ENCODE measurements at places on chromosomes 6 and 20.
A peak's percentile ranks its signal among the peaks of the same experiment; 100 is the strongest.

DNA sequence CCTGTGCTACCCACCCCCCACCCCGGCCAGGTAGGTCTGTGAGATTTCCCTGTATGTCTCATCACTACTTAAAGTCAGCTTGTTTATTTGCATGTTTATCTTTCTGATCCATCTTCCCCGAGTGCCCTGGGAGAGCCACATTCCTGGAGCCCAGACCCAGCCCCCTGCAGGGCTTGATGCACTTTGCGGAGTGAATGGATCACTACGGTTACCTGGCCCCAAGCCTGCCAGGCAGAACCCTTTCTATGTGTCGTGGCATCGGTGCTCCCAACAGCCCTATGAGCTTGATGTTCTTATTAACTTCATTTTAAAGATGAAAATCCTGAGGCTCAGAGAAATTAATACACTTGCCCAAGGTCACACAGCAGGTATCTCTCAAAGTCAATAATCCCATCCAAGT, 13.6 kb upstream of the SLCO4A1 start:
- H3K4me3 ChIP-seq: peak overlapping the region; percentile 32
- peak; percentile 35 for DNase-seq
- H3K27ac ChIP-seq: no peak overlapping the region
- H3K4me1 ChIP-seq: peaks cover 13% of the 10 kb centered on the region

- H3K27ac ChIP-seq: peak overlapping the region; percentile 58
- H3K27me3 ChIP-seq: no peaks in the 10 kb centered on the region
- DNase-seq: peak; percentile 8
- H3K4me1 ChIP-seq: peaks cover 27% of the 10 kb centered on the region
Measured at GRCh38 chr6:5403609-5404008, 142.3 kb downstream of the FARS2 start.

DNA sequence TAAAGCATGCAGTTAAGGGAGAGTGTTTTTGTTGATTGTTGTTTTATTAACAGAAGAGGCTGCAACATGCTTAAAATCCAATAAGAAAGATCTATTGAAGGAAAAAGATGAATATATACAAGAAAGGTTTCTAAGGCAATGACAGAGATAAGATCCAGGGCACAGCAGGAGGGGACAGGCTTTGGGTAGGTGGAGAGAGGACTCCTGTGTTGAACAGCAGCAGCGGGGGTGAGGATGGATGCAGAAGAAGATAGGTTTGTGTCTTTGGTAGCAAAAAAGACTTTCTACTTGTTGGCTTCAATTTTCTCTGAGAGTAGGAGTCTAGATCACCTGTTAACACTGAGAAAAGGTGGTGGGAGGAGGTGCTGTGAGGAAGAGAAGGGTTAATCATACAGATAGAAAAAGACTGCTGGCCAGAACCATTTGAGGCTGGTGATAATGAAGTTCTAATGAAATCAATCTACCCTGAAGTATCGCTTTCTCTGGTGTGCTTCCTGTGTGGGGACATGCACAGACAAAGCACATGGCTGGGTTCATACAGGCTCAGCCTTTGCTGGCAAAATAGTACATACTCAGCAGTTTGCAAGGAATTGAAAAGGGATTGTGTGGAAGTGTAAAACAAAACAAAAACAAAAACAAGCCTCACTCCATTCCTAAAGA, 17.2 kb upstream of the DST start:
- no peak overlapping the region for H3K4me3 ChIP-seq
- peaks cover 54% of the 10 kb centered on the region for H3K36me3 ChIP-seq
- peak overlapping the region; percentile 61 for H3K27ac ChIP-seq
- peaks cover 88% of the 10 kb centered on the region for H3K4me1 ChIP-seq

- no peak overlapping the region for H3K27ac ChIP-seq
- no peaks in the 10 kb centered on the region for H3K27me3 ChIP-seq
- no peak for DNase-seq
- no peak overlapping the region for H3K4me3 ChIP-seq
Measured at GRCh38 chr20:58300321-58300720, 9.2 kb upstream of the RAB22A start.

- peaks cover 21% of the 10 kb centered on the region for H3K36me3 ChIP-seq
- H3K27me3 ChIP-seq: no peaks in the 10 kb centered on the region
- no peaks in the 10 kb centered on the region for H3K4me1 ChIP-seq
- DNase-seq: no peak
Measured at GRCh38 chr6:128290221-128290620, 230.2 kb downstream of the PTPRK start.

- peaks cover 11% of the 10 kb centered on the region for H3K4me1 ChIP-seq
- H3K27me3 ChIP-seq: peaks cover 2% of the 10 kb centered on the region
- H3K27ac ChIP-seq: no peak overlapping the region
- DNase-seq: no peak
- H3K36me3 ChIP-seq: no peaks in the 10 kb centered on the region
Measured at GRCh38 chr6:13044390-13044789, 283.9 kb downstream of the TBC1D7 start.

GRCh38 chr6:75299801-75300530, 15.4 kb upstream of the TMEM30A start:
- H3K27me3 ChIP-seq: no peaks in the 10 kb centered on the region
- peaks cover 6% of the 10 kb centered on the region for H3K4me1 ChIP-seq
- H3K36me3 ChIP-seq: no peaks in the 10 kb centered on the region
- no peak overlapping the region for H3K4me3 ChIP-seq

- H3K4me1 ChIP-seq: no peaks in the 10 kb centered on the region
- no peak for DNase-seq
- H3K4me3 ChIP-seq: no peak overlapping the region
Measured at GRCh38 chr6:1054653-1055014, 257.3 kb upstream of the FOXQ1 start.

DNA sequence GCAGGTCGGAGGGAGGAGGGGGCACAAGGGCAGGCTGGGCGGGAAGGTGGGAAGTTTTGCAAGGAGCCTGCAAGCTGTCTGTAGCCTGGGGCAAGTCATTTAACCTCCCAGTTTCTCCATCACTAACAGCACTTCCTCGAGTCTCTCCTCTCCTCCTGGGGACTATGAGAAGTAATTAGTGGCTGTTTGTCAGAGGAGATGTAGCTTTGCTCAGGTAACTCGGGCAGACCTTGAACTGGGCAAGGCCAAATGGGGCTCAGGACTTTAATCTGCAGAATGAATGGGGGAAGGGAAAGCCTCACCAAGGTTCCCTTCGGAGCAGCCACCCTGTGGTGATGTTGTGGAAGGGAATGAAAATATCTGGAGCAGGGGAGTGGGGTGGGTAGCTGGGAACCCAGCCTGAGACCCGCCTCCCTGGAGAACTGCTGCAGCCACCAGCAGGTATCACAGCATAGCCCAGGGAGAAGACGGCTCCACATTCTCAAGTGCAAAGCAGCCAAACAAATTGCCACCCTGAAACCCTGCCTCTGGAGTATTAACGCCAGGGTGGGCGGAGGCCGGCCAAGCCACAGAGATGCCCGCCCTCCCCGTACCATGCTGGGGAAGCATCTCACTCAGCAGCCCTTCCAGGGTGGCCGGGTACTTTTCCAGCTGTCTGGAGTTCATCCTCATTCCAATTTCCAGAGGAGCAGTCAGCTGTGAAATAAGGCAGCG, 6.1 kb upstream of the LEMD2 start:
- DNase-seq: no peak
- H3K4me3 ChIP-seq: no peak overlapping the region
- peaks cover 30% of the 10 kb centered on the region for H3K27me3 ChIP-seq
- no peak overlapping the region for H3K27ac ChIP-seq
- H3K36me3 ChIP-seq: no peaks in the 10 kb centered on the region

- H3K27me3 ChIP-seq: no peaks in the 10 kb centered on the region
- H3K4me1 ChIP-seq: peaks cover 18% of the 10 kb centered on the region
- no peak for DNase-seq
- H3K36me3 ChIP-seq: peaks cover 12% of the 10 kb centered on the region
Measured at GRCh38 chr20:58286729-58287128, 22.8 kb upstream of the RAB22A start.

- no peaks in the 10 kb centered on the region for H3K27me3 ChIP-seq
- no peak for DNase-seq
- no peak overlapping the region for H3K27ac ChIP-seq
- no peaks in the 10 kb centered on the region for H3K36me3 ChIP-seq
- no peak overlapping the region for H3K4me3 ChIP-seq
Measured at GRCh38 chr20:6857927-6858326, 90.4 kb downstream of the BMP2 start.

GRCh38 chr6:166420351-166420750, 37.6 kb upstream of the MPC1 start:
- no peak for DNase-seq
- H3K4me3 ChIP-seq: no peak overlapping the region
- H3K27ac ChIP-seq: no peak overlapping the region
- H3K27me3 ChIP-seq: no peaks in the 10 kb centered on the region

- H3K27me3 ChIP-seq: peaks cover 10% of the 10 kb centered on the region
- H3K4me3 ChIP-seq: no peak overlapping the region
- DNase-seq: peak; percentile 12
- peaks cover 21% of the 10 kb centered on the region for H3K4me1 ChIP-seq
Measured at GRCh38 chr6:134065706-134066105, 13.3 kb upstream of the SLC2A12 start.

DNA sequence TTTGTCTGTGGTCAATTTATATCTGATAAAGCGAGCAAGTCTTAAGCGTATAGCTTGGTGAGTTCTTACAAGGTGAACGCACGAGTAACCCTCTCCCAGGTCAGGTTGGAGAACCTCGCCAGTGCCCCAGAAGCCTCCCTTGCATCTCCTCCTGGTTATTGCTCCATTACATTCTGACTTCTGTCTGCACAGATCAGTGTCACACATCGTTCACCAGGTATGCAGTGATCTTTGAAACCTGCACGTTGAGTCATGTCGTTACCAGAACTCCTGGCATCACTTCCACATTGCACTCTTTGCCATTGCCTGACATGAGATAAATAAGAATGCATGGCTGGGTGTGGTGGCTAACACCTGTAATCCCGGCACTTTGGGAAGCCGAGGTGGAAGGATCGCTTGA, 44.2 kb downstream of the AKAP12 start:
- DNase-seq: no peak
- peaks cover 10% of the 10 kb centered on the region for H3K27me3 ChIP-seq
- peaks cover 13% of the 10 kb centered on the region for H3K4me1 ChIP-seq
- peak overlapping the region; percentile 75 for H3K4me3 ChIP-seq

- no peak overlapping the region for H3K4me3 ChIP-seq
- peaks cover 12% of the 10 kb centered on the region for H3K4me1 ChIP-seq
- no peak for DNase-seq
Measured at GRCh38 chr6:13338038-13338437, 9.7 kb upstream of the TBC1D7 start.

GRCh38 chr6:129498950-129499842, 210.8 kb downstream of the ARHGAP18 start:
- peak; percentile 62 for DNase-seq
- peaks cover 22% of the 10 kb centered on the region for H3K36me3 ChIP-seq
- H3K4me3 ChIP-seq: peak overlapping the region; percentile 79
- peaks cover 1% of the 10 kb centered on the region for H3K27me3 ChIP-seq
- H3K27ac ChIP-seq: peak overlapping the region; percentile 88
- H3K4me1 ChIP-seq: peaks cover 87% of the 10 kb centered on the region

- H3K27me3 ChIP-seq: peaks cover 36% of the 10 kb centered on the region
- no peak overlapping the region for H3K27ac ChIP-seq
- no peak overlapping the region for H3K4me3 ChIP-seq
- H3K4me1 ChIP-seq: no peaks in the 10 kb centered on the region
- H3K36me3 ChIP-seq: no peaks in the 10 kb centered on the region
Measured at GRCh38 chr6:29916741-29917140, 25.6 kb upstream of the HLA-A start.

- no peak overlapping the region for H3K27ac ChIP-seq
- H3K36me3 ChIP-seq: no peaks in the 10 kb centered on the region
- no peak overlapping the region for H3K4me3 ChIP-seq
- no peaks in the 10 kb centered on the region for H3K4me1 ChIP-seq
Measured at GRCh38 chr20:20446425-20447015, 78.6 kb downstream of the INSM1 start.

DNA sequence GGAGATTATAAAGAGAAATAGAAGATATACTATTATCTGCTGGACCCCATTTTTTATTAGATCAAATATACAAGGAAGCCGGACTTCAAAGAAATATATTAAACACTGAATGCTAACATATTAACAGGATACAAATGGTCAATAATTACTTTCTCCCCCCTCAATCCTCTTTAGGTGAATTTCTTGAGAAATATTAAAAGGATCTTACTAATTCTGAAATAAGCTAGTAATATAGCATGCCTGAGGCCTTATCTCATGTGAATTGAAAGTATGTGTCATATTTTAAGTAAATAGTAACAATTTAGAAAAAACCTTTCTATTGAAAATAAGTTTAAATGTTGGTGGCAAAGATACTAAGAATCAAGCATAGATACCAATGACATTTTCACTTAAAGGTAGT, 954.7 kb upstream of the MAN1A1 start:
- H3K4me3 ChIP-seq: no peak overlapping the region
- no peak overlapping the region for H3K27ac ChIP-seq
- DNase-seq: no peak
